Activated CD4-positive, alpha-beta T cell treated with anti-CD3 and anti-CD28 coated beads, Interleukin-2, amount 50 U/mL, for 4 hours (primary cell): ENCODE measurements at places on chromosomes 13 and 19.
A peak's percentile ranks its signal among the peaks of the same experiment; 100 is the strongest.

DNA sequence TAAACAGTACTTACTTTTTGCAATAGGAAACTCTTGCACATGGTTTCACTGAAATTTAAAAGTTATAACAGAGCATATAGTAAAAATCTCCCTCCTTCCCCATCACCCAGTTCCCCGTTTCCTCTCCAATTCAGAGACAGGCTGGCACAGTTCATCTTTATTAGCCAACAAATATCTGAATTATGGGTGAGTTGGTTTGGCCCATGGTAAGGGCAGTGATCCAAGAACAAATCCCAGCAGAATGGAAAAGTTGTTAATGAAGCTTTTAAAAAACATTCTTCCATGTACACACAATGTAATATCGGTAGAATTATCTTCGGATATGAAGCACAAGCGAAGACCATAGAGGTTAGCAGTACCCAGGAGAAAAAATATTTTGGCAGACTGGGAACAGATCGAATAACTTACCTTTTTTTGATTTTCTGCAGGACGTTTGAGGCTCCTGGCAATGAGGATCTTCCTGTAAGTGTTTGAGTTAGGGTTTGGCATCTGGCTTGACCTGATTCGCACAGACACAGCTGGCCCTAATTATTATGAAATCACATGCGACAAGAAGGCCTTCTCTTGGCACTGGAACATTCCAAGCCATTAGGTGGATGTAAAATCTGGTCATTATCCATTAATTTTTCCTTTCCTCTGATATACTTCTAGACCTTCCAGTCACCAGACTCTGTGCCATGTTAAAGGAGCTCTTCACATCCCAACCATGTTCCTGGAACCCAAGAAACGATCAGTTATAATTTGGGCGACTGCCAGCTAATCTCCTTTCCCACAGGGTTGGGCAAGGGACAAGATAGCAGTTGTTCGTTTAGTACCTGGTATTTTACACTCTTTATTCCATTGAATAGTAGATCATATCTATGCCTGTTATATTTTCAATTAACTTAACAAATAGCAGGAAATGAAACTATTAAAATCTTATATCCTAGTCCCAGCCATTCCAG is 139.4 kb upstream of the TSC22D1 start:
- no peak for DNase-seq

GRCh38 chr19:41871573-41872383 is 5.3 kb upstream of the CD79A start:
- no peak for DNase-seq

GRCh38 chr13:110212529-110212928 is 94.4 kb downstream of the COL4A1 start:
- DNase-seq = no peak

DNA sequence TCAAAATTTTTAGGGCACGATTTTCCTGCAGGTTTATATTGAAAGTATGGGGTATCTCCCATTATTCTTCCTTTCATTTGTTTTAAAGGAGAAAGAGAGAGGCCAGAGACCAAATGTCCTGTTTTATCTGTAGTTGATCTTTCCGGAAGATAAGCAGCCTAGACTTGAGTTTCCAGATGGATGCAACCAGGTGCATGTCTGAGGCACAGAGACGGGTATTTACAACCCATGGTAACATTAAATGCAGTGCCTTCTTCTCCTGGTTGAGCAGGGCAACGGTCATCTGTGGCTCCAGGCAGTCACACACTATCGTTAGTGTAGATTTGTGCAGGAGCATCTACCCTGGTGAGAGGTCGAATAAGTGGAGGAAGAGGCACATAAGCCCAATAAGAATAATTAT is 1507.1 kb downstream of the UQCRFS1 start:
- DNase-seq = no peak

DNA sequence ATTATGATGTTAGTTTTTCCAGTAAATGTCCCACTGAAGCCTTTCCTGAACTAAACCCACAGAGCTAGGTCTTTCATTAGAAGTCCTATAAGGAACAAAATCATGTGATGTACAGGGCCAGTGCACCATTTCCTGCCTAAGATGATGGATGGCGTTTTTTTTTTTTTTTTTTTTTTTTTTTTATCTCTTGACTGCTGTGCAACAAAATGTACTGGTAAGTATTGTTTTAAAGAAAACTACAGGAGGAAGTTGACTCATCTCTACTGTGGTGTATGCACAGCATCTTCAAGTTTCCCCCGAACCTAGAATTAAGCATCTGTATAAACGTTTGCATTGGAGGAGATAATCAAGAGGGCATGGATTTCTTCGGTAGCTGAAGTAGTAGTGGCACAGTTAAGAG is 197.5 kb downstream of the NBEA start:
- DNase-seq = no peak

DNA sequence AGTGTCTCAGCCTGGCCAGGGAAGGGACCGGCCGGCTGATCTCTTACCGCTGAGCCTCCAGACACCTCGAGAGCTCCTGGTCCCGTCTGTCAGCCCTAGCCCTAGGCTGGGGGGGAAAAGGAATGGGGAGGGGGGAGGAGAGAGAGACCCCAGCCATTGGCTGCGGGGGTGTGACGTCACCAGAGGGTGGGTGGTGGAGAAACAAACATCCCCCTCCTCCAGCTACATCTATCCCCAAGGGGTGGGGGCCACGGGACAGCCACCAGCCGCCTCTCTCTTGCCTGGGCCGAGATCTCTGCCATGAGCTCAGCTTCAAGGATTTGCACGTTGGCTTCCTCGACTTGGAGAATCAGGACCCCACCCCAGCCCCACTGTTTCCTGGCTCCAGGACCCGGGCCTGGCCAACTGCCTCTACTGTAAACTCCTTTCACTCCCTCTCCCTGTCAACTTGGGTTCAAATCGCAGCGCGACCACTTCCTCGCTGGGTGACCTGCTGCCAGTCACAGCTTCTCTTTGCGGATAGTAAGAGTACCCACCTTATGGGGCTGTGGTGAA is at the start of gene PRX:
Gene PRX (minus strand): TSS at position 88 of the 555 bp plus-strand sequence. CDS start 5,446 bp downstream, outside the sequence.
- DNase-seq = no peak

DNA sequence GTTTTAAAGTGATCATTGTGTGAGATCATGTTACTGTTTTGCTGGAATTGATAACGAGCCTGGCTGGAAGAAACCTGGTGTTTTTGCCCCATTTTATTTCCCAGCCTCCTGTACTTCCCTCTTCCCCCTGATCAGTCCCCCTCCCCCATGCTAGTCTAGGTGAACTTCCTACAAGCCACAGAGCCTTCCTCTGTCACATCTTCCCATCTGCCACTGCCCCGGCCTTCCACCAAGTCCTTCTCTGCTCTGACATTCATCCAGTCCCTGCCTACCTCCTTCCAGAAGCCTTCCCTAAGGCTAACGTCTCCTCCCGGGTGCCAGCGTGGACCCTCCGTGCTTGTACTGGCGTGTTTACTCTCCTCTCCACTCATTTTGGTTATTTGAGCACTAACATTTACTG is 14.3 kb downstream of the FARP1 start:
- no peak for DNase-seq

- DNase-seq = no peak
Observed at GRCh38 chr19:5006821-5007220, 37.9 kb downstream of the KDM4B start.

DNA sequence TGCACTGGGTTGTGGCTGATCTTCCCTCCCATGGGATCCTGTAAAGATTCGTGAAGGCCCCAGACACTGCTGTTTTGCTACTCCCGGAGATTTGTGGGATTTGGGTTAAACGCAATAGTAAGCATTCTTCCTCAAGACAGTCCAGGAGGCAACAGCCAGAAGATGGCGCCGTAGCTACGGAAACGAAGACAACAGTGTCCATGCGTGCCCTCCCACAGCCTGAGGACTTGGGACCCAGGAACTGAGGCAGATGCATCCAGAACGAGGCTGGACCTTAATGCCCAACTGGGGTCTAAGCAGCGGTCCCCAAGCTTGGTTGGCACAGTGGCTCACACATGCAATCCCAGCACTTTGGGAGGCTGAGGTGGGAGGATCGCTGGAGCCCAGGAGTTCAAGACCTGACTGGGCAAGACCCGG is 57.6 kb upstream of the ZNF507 start:
- DNase-seq = no peak

DNA sequence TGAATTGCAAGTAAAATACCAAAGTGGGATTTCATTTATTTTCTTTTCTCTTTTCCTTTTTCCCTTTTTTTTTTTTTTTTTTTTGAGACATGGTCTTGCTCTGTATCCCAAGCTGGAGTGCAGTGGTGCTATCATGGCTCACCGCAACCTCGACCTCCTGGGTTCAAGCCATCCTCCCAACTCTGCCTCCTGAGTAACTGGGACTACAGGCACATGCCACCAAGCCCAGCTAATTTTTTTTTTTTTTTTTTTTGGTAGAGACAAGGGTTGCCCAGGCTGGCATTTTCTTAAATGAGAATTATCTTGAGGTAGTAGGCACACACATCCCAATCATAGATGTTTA is 68.5 kb upstream of the GPR183 start:
- DNase-seq = no peak

GRCh38 chr13:97879646-97880310 is 73.7 kb upstream of the IPO5 start:
- no peak for DNase-seq

- DNase-seq = no peak
Observed at GRCh38 chr19:48741129-48741999, 954 bp upstream of the RASIP1 start.

- peak; percentile 37 for DNase-seq
Observed at GRCh38 chr13:20182231-20182846, 10.4 kb downstream of the GJB2 start.

GRCh38 chr19:17948931-17949930 is 16.4 kb downstream of the CCDC124 start:
- DNase-seq = no peak

GRCh38 chr13:68066879-68067513 is 836.9 kb upstream of the PCDH9 start:
- no peak for DNase-seq

GRCh38 chr13:96252903-96253302 is 163.0 kb downstream of the HS6ST3 start:
- DNase-seq = no peak

- DNase-seq = no peak
Observed at GRCh38 chr13:29934531-29935308, 84.3 kb upstream of the UBL3 start.

- no peak for DNase-seq
Observed at GRCh38 chr13:111397202-111397880, 76.9 kb downstream of the TEX29 start.

DNA sequence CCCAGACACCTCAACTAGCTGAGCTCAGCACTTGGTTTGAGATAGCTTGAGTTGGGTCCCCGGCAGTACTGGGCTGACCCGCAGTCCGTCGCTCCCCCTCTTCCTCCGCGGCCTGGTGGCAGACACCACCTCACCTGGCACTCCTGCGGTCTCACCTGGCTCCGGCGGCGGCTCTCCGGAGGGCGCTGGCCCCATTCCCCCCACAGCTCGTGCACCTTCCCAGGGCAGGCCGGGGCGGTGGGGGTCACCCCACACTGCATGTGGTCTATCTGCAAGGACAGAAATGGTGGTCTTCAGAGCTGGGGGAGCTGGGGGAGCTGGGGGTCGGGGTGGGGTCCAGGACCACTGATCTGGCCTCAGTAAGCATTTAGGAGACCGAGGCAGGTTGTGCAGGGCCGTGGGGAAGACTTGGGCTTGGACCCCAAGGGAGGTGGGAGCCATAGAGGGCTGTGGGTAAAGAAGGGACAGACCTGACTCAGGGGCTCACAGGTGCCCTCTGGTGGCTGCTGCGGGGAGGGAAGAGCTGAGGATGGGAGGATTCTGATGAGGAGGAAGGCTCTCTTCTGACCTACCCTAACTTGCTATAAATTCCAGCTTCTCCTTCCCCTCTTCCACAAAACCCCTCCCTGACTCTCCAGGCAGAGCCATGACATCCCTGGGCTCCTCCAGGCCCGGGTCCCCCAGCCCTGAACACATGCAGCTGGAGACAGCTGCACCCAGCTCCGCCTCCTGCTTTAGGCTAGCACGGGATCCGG is 6.7 kb upstream of the PLIN4 start:
- DNase-seq = peak; percentile 62

DNA sequence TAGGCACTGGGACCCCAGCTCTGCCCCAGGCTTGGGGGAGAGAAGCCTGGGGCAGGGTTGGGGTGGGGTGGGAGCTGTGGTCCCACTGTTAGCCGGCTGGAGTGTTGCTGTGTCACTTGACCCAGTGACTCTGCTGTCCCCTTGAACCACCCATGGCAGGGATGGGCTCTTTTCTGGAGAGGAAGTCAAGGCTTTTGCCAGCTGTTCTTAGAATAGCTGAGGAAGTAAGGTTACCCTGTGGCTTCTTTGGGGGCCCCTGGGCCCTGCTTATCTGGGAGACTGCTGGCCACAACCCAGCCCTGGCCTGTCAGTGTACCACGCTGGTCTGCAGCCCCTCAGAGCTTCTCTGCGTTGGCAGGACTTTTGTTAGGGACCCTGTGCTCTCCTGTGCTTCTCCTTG is 9.1 kb downstream of the PNPLA6 start:
- no peak for DNase-seq

- DNase-seq = no peak
Observed at GRCh38 chr13:41641429-41641828, 184.1 kb downstream of the RGCC start.

GRCh38 chr19:22026687-22027086 is 15.9 kb upstream of the ZNF208 start:
- DNase-seq = no peak

- DNase-seq = no peak
Observed at GRCh38 chr13:43316281-43316680, 292.9 kb downstream of the DNAJC15 start.

GRCh38 chr13:39038569-39039030 is 344 bp downstream of the NHLRC3 start:
- peak; percentile 36 for DNase-seq

GRCh38 chr19:57887195-57887941 is 1.5 kb downstream of the ZNF814 start:
- DNase-seq = no peak

GRCh38 chr13:22776394-22777186 is 404.2 kb upstream of the SGCG start:
- DNase-seq = no peak

- no peak for DNase-seq
Observed at GRCh38 chr13:31267126-31267784, 67.5 kb downstream of the B3GLCT start.

- DNase-seq = no peak
Observed at GRCh38 chr13:106649495-106649894, 81.6 kb upstream of the ARGLU1 start.

GRCh38 chr13:111384441-111385182 is 64.2 kb downstream of the TEX29 start:
- no peak for DNase-seq

GRCh38 chr13:71797517-71797916 is 69.5 kb downstream of the DACH1 start:
- no peak for DNase-seq
